Stimulated activated CD4-positive, alpha-beta T cell treated with anti-CD3 and anti-CD28 coated beads, Interleukin-1b, Interleukin-23, amount 100 ng/mL, for 4 hours (primary cell): ENCODE measurements at places on chromosomes 2 and 18.

DNA sequence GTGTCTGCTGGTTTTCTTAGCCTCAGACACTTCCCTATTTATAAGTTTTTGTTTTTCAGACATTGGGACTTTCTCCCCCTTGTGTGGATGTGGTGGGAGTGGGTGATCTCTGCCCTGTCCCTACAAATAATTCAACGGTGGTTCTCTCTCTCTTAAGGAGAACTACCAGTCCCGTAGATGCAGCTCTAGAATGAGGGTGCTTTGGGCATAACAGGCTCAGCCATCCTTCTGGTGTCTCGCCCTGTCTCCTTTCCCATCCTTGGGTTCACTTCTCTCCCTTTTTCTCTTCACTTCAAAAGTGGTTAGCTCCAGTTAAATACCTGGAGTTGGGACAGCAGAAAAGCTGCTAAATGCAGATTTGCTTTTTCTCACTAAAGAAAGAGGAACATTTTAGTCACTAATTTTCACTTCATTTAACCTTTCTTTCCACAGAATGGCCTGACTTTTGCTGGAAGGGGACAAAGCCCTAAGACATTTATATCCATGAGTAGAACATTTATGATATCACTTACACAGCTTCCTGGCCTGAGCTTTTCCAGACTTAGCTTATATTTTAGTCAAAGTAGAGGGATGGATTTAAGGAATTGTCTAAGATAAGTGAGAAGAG is 121.2 kb upstream of the CXCR4 start:
- no peak for DNase-seq

DNA sequence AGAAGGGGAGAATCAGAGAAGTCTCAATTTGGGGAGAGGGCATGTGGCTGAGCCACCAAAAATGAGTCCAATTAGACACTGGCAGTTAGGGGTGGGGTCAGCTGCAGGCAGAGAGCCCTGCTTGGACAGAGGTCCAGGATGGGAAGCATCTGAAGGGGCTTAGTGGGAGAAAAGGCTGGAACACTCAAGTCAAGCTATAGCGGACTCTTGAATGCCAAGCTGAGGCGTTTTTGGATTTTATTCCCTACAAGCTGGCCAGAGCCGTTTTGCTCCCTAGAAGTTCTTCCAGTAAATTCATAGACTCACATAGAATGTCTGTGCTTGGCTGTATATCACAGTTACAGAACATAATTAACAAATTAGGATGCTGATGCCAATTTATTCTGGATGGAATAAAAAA is 172.8 kb downstream of the ACOXL start:
- no peak for DNase-seq

DNA sequence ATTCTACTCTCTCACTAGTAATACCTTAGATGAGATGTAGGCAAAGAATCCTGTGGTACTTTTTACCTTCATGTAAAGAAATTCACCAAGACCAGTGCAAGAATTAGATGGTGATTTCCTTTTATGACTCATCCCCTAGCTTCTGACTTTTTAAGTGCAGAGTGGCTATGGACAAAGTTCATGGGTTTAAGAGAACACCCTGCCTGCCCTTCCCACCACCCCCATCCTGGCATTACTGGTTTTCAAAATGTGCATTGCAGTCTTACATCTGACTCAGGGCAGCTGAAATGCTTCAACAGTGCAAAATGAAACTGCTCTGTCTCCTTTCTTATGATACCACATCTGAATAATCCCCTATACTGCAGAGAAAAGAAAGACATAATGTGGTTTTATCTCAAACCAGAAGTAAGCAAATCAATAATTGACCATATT is 22.6 kb downstream of the MAIP1 start:
- DNase-seq: no peak

GRCh38 chr2:28612131-28612812 is 116.4 kb downstream of the PLB1 start:
- DNase-seq: no peak

GRCh38 chr18:28136071-28136470 is 40.9 kb downstream of the CDH2 start:
- no peak for DNase-seq

GRCh38 chr2:2263196-2263829 is 67.8 kb downstream of the MYT1L start:
- no peak for DNase-seq

- DNase-seq: no peak
These were observed 89.9 kb downstream of the ERBB4 start for GRCh38 chr2:212448698-212449097.

DNA sequence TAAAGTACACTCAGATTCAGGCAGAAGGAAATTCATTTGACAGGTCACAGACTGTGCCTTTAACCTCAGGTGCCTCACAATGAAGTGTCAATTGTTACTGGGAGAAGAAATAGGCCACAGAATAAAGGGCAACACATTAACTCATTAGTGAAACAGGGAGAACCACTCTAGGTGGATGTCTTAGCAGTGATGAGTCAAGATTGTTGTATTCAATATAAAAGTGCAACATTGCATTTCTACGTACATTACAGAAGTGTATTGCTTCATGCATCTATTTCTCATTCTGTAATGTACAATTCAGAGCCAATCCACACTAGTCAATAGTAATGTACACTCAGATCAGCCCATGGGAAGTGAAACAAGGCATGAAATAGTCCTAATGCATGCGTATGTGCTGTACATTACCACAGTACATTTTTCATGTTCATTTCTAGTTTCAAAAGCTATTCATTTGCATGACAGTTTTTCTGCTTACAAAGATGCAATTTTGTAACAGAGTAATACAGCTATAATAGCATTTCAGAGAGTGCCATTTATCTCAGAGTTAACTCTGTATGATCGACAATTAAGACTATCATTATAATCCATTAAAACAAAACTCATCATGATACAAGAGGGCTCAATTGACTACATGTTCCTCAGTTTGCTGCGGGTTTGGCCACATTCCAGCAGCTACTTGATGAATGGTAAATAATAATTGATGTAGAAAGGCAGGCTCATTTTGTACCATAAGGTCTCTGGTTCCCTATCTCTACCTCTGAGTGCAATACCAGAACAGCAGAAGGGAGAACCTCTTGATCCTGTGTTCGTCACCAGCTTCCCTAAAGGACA is 12.2 kb upstream of the ARL5A start:
- DNase-seq: no peak

GRCh38 chr2:39099310-39099869 is 21.5 kb downstream of the SOS1 start:
- DNase-seq: no peak

- no peak for DNase-seq
These were observed 102.2 kb upstream of the TAF1B start for GRCh38 chr2:9741110-9741509.

DNA sequence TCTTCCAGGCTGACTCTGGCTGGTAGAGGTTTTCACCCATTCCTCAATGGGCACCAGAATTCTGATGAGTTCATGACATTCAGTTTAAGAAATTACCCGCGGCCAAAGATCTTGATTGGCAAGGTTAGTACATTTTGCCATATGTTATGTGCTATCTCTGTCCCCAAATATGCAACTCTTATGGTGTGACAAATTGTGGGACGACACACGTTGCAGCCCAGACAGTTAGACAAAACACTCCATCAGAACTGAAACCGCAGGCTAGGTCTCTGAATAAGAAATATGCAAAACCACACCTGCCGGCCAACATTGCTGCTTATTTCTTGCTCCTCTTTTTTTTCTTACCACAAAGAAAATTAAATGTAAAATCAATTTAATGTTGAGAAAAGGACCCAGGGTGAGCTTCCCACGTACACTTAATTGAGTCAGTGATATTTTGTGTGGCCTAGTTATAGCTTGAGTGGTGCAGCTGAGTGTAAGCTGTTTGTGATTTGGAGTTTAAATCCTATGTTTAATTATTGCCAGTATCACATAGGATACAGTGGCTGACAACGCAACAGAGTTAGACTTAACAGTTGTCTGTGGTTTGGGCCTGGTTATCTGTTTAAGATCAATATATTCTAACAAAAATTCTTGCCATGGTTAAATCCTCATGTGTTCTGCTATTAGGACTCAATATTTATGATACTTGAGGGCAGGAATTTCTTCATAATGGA is 35.7 kb upstream of the LTBP1 start:
- DNase-seq: no peak

DNA sequence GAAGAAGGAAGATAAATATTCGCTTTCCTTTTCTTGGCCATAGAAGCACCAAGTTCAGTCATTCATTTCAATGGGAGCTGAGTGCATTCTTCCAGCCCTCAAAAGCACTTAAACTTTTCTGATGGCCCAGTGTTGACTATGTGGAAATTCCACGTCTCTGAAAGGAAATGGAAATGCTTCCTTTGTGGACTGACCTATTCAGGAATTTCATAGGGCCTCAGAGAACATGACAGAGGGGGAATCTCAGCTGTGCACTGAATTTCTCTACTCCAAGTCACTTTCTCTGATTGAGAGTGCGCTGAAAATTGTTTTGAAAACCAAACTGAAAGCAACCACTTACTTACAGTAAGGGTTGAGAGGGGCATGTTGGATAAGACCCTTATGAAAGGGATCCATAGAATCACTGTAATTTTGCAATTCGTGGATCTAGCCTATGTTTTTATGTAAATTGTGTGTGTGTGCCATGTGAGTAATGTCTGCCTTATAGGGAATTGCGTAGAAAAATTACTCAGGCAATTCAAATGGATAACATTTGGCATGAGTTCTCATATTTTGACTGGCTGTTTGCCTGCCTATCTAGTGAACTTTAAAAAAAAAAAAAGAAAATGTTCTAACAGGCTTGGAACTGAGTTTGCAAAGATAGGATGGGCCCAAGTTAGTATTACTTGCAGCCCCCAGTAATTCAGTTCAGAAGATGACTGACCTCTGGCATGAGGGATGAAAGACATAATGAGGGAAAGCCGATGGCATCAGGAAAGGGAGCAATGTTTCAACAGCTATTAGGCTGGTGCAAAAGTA is 437.0 kb downstream of the PTPRM start:
- DNase-seq: no peak

- DNase-seq: no peak
These were observed 37.3 kb upstream of the CREB1 start for GRCh38 chr2:207492461-207492860.

DNA sequence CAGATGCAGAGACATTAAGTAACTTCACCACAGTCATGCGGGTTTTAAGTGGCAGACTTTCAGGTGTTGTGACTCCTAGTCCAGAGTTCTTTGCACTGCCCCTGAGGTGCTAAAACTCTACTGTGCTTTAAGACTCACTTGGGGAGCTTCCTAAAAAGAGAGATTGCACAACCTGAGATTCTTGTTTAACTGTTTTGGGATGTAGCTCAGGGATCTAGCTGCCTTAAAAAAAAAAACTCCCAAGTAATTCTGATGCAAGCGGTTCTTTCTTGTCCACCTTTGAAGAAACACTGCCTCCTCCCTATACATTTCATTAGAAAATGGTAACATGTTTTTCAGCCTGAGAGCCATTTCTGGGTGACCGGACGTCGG is 13.0 kb downstream of the IL37 start:
- no peak for DNase-seq

DNA sequence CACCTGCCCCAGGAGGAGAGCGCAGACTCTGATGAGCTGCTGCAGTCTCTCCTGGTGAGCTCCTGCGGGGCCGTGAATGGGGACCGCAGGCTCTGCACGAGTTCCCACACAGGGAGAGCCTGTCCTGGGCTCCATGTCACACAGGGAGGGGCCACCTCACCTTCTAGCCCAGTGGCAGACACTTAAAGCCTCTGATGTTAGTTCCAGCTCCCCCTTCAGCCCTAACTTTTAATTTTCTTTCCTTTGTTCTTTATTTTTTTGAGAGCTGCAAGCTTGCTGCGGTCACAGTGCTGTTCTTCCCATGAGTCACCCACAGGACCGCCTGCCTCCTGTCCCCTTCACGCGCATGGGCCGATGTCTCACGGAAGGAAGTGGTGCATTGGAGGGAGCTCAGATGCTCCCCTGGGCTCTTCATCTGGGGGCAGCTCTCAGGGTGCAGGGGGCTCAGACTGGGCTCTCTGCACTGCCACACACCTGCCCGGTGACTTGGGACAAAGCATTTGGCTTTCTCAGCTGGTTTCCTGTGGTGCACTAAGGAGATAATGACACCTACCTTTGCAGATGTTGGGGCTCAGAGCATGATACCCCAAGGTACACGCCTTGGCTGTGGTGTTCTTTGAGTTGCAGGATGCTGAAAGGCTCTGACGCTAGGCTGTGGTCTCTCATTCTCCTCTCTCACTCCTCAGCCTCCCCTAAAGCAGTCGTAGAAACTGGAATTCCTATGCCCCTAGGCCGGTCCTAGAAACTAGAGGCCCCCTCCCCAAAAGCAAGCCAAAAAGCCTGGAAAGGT is 37.2 kb upstream of the PXDN start:
- DNase-seq: no peak

- DNase-seq: no peak
These were observed 283.9 kb downstream of the SLC8A1 start for GRCh38 chr2:40168032-40168431.
